AG04449 (cell line): ENCODE measurements at places on chromosomes 2 and 18.

- no peak for DNase-seq
Measured at GRCh38 chr2:8264981-8265380, 416.9 kb upstream of the ID2 start.

- DNase-seq, result no peak
Measured at GRCh38 chr2:72979896-72980295, 62.6 kb downstream of the EMX1 start.

DNA sequence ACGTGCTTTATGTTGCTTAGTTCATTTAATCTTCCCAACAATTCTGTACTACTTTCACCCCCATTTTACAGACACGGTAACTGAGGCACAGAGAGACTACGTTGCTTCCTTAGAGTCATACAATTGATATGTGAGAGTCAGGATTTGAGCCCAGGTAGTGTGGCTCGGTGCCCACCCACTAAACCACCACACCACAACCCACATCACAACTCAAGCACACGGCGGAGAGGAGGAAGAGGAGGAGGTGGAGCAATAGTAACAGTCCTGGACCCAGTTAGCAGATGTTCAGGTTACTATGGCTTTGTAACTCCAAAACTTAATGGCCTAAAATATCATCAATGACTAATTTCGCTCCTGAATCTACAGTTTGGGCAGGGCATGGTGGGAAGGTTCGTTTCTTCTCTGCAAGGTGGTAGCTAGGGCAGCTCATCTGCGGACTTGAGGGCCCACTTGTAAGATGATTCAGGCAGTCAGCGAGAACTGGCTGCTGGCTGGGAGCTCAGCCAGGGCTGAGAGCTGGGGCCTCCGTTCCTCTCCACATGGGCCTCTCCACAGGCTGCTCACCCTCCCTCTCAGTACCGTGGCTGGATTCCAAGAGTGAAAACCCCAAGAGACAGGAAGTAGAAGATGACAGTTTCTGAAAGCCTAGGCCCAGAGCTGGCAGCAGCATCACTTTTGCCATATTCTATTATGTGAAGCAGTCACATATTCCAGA lies 167.1 kb downstream of the ZFP36L2 start:
- peak; percentile 83 for DNase-seq

- no peak for DNase-seq
Measured at GRCh38 chr2:9415516-9416169, 7.7 kb downstream of the ITGB1BP1 start.

- DNase-seq, result no peak
Measured at GRCh38 chr18:32200766-32201165, 10.9 kb downstream of the MEP1B start.

DNA sequence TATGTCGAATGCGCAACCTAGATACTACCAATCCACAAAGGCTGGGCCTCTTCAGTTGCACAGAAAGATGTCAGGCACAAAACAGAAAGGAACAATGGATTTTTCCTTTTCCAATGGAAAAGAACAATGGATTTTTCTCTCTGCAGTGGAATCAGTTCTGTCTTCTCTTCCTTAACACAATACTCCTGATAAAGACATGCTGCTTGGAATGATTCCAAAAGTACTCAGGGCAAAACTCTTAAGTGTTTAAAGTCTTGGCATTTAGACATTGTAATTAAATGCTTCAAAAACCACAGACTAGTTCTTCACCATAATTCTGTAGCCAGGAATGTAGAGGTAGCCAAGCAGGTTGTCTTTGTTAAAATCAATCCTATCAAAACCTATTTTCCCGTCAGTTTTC lies 46.7 kb upstream of the FLACC1 start:
- no peak for DNase-seq

DNA sequence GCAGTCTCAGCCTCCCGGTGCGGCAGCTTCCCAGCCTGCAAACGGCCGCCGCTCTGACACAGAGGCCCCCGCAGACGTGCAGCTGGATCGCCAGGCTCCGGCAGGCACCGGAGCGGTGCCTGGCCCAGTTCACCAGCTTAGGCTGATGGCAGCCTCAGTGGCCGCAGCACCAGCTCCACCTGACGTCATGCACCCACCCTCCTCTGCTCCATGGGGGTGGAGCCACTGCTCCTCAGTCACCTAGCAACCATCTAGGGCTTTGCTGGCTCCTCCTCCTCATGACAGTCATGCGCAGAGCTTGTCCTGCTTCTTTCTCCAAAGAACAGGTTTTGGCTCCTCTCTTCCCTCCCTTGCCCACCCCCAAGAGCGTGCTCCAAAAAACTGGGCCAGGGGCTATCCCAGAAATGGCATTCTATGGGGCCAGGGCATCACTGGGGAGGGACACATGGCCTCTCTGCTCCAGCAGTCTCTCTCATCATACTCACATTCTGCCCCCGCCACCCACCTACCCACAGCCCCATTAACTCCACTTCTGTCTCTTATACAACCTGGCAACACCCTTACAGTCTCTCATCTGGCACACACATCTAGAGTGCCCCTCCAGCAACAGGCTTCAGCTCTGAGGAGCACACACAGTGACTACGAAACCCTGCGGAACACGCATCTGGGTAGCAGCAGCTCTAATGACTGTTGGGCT lies 5.5 kb downstream of the DCTN1 start:
- DNase-seq, result no peak

- DNase-seq, result no peak
Measured at GRCh38 chr18:50232419-50232818, 33.9 kb downstream of the CFAP53 start.

DNA sequence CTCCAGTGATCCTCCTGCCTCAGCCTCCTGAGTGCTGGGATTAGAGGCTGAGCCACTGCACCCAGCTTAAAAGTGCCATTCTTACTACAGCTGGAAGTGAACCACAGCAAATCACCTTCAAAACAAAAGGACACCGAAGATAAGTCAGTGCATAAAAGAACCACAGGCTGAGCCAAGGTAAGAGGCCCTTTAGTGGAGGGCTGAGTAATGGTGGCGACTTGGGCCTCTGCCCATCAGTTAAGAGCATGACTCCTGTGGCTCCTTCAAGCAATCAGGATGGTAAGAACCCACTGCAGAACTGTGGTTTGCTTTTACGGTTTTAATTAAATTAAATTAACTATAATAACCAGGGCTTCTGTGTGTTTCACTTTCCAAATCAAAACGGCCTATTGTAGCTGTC lies 75.1 kb downstream of the CTAGE1 start:
- no peak for DNase-seq

- no peak for DNase-seq
Measured at GRCh38 chr2:5520463-5520972, 171.7 kb upstream of the SOX11 start.

DNA sequence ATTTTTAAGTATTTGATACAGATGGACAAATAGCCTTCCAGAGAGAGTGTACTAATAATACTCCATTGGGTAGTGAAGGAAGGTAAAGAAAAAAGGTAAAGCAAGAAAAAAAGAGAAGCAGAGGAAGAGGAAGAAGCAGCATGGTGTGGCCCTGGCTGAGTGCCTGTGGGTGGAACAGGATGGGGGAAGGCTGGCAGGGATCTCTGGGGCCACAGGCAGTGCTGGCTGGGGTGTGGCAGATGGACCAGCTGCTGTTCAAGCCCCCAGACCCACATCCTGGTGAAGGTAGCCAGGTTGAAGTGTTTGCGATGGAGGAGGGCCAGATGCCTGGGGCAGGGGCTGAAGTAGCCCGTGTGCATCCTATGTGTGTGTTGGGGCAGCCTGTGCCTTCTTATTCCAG lies 79.0 kb downstream of the DYSF start:
- DNase-seq, result no peak

DNA sequence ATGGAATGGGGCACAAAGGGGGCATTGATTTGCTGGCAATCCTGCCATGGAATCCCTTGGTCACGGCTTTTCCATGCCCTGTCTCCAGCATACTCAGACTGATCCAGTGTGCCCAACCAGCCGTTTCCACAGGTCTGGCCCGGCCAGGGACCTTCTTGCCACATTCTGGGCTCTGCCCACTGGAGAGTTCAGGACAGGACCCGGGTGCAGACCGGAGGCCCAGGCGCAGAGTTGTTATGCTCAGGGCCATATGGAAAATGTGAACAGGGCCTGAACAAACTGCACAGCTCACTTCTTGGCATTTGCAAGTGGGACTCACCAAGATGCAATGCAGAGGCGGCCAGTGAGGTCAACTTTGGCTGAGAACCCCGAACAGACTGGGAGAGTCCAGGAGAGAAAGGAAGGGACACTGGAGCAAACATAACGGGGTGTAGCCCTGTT lies 15.6 kb upstream of the ASAP2 start:
- peak; percentile 78 for DNase-seq

DNA sequence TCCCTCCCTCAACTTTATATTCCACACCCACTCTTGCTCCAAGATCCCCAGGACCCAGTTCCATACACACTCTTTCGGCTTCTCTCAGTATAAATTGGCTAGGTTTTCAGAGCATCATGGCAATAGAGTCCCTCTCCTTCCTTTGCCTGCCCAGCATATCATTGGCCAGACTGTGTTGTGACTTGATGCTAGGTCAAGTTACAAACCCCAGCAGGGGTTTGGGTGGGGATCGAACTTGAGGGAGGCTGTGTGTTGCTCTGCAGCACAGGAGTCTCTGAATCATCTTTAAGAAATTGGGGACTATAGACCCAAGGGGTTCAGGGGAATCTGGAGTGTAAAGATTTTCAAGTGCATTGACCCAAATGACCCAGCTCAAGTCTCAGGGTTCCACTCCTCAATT lies 477.5 kb upstream of the MEIS1 start:
- no peak for DNase-seq

DNA sequence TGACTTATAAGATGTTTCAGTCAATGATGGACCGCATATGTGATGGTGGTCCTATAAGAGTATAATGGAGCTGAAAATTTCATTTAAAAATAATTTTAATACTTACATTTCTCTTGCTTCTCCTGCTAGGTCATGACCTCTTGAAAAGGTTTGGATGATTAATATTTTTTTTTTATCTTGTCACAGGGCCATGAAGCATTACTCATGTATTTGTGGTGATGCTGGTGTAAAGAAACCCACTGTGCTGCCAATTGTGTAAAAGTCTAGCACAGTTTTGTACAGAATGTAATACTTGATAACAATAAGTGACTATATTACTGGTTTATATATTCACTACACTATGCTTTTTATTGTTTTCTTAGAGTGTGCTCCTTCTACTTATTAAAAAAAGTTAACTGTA lies 124.2 kb upstream of the CELF4 start:
- DNase-seq, result no peak

GRCh38 chr2:112152476-112153178 lies 14.4 kb downstream of the FBLN7 start:
- DNase-seq, result no peak

- DNase-seq, result no peak
Measured at GRCh38 chr2:98503481-98504105, 58.9 kb downstream of the INPP4A start.

DNA sequence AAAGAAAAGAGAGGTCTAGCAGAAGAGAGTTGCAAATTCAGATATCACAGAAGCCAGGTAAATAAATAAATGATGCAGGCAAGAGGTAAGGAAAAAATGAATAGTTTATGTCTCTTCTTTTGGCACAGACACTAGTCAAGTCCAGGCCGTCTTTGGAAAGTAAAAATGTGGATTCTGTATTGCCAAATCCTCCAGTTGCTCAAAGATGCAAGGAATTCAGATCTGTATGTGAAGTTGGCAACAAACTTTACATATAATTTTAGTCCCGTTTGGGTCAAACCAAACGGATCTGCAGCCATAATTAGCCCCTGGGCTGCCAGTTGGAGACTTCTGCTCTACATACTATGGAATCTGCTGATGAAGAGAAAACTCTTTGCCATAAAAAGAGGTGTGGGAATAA lies 200.5 kb upstream of the RND3 start:
- DNase-seq, result no peak

GRCh38 chr2:183068561-183068960 lies 10.0 kb upstream of the DUSP19 start:
- DNase-seq, result no peak

DNA sequence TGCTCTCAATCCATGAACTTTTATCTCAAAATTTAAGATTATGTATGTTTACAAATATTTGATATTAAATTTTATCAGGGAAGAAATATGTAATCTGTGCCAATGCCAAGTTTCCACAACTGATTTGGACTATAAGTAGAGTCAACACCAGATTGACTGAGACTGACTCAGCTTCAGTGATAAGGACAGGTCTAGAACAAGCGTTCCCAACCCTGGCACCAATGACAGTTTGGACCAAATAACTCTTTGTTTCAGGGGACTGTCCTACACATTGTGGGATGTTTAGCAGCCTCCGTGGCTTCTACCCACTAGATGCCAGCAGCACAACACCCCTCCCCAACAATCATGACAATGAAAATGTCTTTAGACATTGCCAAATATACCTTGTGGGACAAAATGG lies 165.3 kb downstream of the THADA start:
- DNase-seq, result no peak

DNA sequence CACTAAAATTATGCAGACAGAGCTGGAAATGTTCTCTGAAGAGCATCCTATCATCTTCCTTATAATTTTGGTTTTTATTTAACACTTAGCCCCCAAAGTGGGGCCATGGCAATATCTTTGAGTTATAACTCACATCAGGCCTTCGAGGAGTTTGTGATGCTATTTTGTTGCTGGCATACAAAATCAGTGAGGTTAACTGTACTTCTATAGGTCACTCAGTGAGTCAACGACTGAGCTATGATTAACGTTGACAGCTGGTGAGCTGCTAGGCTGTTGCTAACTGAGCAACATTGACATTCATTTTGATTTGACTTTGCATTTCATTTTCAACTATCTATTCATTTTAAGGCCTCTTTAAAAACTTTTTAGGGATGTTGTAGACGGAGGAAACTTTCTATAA lies 50.0 kb downstream of the GPD2 start:
- no peak for DNase-seq

GRCh38 chr18:25834061-25834460 lies 256.4 kb downstream of the SS18 start:
- no peak for DNase-seq

DNA sequence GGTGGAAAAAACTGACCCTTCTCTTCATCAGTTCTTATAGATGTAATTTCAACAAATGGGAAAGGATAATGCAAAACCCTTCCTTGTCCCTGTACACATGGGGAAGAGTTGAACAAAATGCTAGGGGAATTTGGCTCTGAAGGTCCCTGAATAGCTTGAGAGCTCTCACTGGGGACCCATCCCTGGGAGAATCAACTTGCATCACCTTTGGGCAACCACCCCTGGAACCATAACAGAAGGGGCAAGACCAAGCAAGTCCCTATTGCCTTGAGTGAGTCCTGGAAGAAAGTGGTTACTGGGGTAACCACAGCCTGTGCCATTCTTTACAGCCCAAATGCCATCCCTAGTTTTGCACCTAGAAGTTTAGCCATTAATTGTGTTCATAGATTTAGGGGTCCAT lies 52.2 kb upstream of the B3GNT2 start:
- DNase-seq, result no peak

GRCh38 chr18:40485318-40485717 lies 1469.7 kb upstream of the PIK3C3 start:
- peak; percentile 42 for DNase-seq

- peak; percentile 0 for DNase-seq
Measured at GRCh38 chr2:152766928-152767327, 48.5 kb downstream of the ARL6IP6 start.

GRCh38 chr2:210366675-210367080 lies 51.7 kb upstream of the MYL1 start:
- no peak for DNase-seq

GRCh38 chr2:233165895-233166661 lies 85.4 kb upstream of the ATG16L1 start:
- DNase-seq, result no peak

- DNase-seq, result no peak
Measured at GRCh38 chr2:238865744-238866355, 18.0 kb downstream of the TWIST2 start.
